ENCODE measurements at places on chromosomes 7 and 10. TPM values are rescaled to one million over a fixed set of nuclear protein-coding genes. Genes with fewer than 3 reads are reported as not detected.

The TBX20 gene
- 14.4 TPM for total RNA-seq

The AGR2 gene
- not detected for total RNA-seq

The CCDC172 gene
- total RNA-seq = not detected

The TRA2A gene
- total RNA-seq = 56.8 TPM

The PAX4 gene
- not detected for total RNA-seq

The URGCP gene
- 16.0 TPM for total RNA-seq

The CTNNA3 gene
- total RNA-seq = not detected

The IFIT1B gene
- total RNA-seq = not detected

The PITX3 gene
- total RNA-seq = not detected

All from thoracic aorta endothelial cell (primary cell).